ENCODE measurements at places on chromosomes 3 and 15.

DNA sequence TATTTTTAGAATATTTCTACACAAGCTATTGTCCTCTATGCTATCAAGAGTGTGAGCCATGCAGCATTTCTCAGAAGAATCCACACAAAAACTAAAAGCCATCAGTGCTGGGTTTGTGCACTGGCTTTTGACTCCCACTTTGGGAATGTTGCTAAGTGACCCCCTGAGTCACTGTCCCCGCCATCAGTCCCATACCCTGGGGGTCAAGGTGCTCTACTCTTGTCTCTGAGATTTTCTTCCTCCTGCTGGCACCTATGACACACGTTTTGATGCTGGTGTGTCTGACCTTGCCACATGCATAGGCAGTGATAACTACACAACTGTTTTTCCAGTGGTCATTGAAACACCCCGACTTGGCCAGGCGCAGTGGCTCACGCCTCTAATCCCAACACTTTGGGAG lies 19.8 kb downstream of the CMTM7 start:
- DNase-seq = no peak

DNA sequence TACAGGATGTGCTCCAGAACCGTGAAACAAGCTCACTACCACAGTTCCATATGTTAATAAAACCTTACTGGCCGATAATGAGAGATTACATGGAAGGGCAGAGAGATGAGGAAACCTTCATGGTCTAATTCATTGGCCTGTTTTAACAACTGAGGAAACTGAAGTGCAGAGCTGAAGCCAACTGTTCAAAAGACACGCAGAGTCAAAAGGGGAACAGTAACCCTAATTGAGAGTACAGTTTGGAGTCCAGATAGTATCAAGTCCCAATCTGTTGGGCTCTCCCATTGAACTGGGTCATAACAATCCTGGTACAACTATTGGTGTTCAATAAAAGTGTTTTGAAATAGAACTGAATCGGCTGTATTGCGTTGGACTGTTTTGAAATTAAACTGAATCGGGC lies 69.6 kb downstream of the SLC12A8 start:
- no peak for DNase-seq

- no peak for DNase-seq
These were observed 56.2 kb upstream of the GLCE start for GRCh38 chr15:69104050-69104750.

- peak; percentile 43 for DNase-seq
These were observed 47.0 kb upstream of the RBP1 start for GRCh38 chr3:139586420-139587017.

- DNase-seq = no peak
These were observed 60.4 kb upstream of the SPPL2A start for GRCh38 chr15:50825946-50826345.

All from GM13976 (cell line).